CD4-positive, CD25-positive, alpha-beta regulatory T cell (primary cell): ENCODE measurements at places on chromosomes 13 and 19. TPM values are rescaled to one million over a fixed set of nuclear protein-coding genes. Genes with fewer than 3 reads are reported as not detected.

DNA sequence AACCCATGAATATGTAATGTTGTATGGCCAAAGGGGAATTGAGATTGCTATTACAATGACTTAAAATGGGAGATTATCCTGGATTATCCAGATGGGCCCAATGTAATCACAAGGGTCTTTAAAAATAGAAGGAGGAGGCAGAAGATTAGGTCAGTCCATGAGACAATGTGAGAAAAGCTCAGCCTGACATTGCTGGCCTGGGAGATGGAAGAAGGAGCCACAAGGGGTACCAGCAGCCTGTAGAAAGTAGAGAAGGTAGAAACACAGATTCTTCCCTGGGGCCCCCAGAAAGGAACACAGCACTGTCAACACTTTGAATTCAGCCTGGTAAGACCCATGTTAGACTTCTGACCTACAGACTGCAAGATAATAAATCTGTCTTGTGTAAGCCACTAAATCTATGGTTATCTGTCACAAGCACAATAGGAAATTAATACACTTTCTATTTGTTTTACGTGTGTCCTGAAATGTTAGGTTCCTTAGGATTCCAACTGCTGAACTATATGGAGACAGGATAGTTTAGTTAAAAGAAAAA is 132.9 kb upstream of the SERP2 start:
- DNase-seq: no peak

DNA sequence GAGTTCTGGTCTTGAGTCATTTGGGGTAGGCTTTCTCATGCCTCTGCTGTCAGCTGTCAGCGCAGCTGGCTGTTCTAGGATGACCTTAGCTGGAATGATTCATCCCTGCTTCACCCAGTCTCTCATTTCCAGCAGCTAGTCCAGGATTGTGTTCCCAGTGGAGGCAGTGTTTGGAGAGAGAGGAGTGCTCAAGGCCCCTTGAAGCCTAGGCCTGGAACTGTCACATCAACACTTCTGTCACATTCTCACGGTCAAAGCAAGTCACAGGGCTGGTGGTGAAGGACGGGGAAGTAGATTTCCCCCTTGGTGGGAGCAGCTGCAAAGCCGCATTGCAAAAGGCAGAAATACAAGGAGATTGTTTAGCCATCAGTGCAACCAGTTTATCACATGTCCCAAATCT is 15.2 kb downstream of the TPT1 start:
- DNase-seq: no peak

GRCh38 chr19:33316541-33317264 is 14.4 kb upstream of the CEBPA start:
- DNase-seq: no peak

GRCh38 chr19:42092350-42092749 is 16.4 kb downstream of the ZNF574 start:
- DNase-seq: peak; percentile 15

DNA sequence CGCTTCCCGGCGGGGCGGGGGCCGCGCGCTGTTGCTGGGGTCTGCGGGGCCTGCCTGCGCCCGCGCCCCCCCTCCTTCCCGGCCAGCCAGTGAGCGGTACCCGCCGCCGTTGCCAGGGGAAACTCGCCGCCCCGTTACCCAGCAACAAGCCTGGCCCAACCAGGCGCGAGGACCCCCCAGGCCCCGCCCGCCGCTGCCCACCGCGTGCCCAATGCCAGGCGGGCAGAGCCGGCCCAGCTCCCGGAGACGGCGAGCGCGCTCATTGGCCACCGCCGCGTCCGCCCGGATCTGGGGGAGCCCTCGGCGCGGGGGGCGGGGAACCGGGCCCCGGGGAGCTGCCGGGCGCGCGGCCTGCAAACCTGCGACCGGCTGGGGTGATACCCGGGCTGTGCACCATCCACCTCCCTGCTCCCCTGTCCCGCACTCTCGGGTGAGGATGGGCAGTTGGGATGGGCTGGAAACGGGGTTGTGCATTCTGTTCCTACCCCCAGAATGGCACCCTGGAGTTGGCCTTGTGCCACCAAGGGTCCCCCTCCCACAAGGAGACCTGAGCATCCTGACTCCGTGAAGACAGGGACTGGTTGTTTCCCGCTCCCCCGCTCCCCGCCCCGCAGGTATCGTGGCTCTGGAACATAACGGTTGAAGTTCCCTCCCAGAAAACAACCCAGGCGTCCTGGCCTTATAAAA is 8.8 kb upstream of the BBC3 start:
- DNase-seq: peak; percentile 65

The TBXA2R gene
- total RNA-seq: 1.7 TPM

- no peak for DNase-seq
Observed at GRCh38 chr19:46413262-46414031, at the start of gene CCDC8. CCDC8 (minus strand) TSS chr19:46413564; CDS start chr19:46412810, 754 bp downstream.

The KASH5 gene
- total RNA-seq: not detected

GRCh38 chr13:102028868-102029267 is 373.0 kb downstream of the FGF14 start:
- DNase-seq: no peak

The NR1H2 gene
- 213 TPM for total RNA-seq

DNA sequence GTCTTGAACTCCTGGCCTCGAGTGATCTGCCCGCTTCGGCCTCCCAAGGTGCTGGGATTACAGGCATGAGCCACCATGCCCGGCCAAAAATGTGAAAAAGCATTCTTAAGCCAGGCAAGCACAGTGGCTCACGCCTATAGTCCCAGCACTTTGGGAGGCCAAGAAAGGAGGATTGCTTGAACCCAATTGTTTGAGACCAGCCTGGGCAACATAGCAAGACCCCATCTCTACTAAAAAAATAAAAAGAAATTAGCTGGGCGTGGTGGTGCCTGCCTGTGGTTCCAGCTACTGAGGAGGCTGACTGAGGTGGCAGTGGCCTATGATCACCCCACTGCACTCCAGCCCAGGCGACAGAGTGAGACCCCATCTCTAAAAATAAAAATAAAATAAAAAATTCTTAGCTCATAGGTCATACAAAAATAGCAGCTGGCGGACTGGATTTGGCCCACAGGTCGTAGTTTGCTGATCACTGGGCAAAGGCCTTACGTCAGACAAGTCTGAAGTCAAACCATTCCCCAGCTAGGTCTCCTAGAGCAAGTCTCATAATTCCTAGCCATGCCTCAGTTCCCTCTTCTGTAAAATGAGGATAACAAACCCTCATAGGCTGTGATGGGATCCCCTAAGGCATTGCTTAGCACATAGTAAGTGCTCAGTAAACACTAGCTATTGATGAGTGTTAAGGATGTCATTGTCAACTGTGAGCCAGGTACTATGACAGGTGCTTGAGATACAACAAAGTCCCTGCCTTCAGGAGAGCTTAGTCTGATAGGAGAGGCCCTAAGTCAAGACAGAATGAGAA is 36.0 kb downstream of the INSR start:
- no peak for DNase-seq

DNA sequence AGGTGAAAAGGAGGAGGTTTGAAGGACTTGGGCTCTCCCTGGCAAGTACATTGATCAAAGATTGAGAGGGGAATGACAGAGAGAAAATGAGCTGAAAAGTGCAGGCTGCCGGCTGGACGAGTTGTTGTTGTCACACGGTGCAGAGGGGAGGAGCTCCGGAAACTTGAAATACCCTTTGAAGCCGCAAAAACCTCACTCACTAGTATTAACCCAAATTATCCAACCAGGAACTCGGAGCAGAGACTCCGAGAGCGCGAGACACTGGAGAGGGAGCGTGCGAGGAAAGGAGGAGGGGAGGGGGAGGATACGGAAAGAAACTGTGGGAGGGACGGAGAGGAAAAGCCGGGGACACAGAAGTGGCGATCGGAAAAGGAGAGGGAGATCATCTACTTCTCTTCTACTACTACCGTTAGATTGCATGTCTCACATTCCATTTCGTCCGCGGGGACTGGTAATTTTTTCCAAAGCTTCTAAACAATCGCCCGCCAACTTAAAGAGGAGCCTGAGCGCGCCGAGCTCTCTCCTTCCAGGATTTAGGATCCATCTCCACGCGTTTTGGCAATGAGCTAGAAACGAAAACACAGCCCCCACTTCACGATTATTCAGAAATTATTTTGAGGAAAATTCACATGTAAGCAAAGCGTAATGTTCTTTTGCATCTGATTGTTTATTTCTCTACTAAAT is at the start of gene DACH1:
Gene DACH1, minus strand, starts transcription at position 74 of the 684 bp plus-strand sequence.
- no peak for DNase-seq

GRCh38 chr13:91126806-91127205 is 220.7 kb upstream of the MIR17HG start:
- DNase-seq: no peak

- no peak for DNase-seq
Observed at GRCh38 chr13:24242100-24242499, 67.3 kb upstream of the C1QTNF9 start.

- DNase-seq: no peak
Observed at GRCh38 chr13:73754727-73755292, 379.4 kb downstream of the KLF12 start.

The ZNF442 gene
- total RNA-seq: 0.54 TPM

The CYP2A6 gene
- total RNA-seq: not detected

The ZGLP1 gene
- total RNA-seq: 2.8 TPM

The ZNF844 gene
- 5.0 TPM for total RNA-seq

DNA sequence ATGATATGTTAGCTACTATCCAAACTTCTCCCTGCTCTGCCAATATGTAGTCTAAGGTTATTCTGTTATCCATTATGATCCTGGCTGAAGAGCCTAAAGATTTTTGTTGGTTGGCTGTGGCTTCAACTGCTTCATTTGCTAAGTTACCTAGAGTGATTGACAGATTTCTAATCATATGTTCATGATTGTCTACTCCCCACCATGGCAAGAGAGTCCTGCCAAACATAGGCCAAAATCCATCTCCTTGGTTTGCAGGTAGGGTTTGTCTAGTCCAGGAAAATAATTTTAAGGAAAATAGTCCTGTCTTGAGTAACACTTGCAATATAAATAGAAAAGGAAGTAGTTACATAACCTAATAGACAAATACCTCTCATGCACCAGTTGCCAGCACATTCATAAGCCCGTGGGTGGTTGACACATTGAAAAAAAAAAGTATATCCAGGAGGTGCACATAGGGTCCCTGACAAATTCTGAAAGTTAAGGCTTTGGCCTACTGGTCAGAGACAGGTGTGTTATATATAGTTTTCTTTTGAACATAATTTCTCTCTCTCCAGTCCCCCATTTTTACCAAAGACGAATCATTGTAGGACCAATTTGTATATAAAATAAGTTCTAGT is 5.4 kb upstream of the CBY2 start:
- DNase-seq: peak; percentile 45

The IZUMO2 gene
- total RNA-seq: not detected

GRCh38 chr13:26983543-26984320 is 187.9 kb downstream of the USP12 start:
- no peak for DNase-seq

- no peak for DNase-seq
Observed at GRCh38 chr13:59898066-59898465, 265.7 kb downstream of the DIAPH3 start.

- no peak for DNase-seq
Observed at GRCh38 chr13:30149248-30149647, 158.1 kb downstream of the KATNAL1 start.

The CTXN1 gene
- not detected for total RNA-seq

DNA sequence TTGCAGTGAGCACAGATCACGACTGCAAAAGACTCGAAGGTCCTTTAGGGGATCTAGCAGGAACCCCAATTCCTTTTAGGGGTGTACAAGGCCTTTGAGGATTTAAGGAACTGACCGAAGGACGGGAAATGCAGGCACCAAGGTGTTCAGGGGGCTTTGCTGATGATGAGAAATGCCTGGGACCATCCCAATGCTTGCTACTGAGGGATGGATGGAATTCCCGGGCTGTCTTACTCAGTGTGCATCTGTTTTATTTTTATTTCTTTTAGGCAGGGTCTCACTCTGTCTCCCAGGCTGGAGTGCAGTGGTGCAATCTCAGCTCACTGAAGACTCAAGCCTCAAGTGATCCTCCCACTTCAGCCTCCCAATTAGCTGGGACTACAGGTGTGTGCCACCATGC is 11.3 kb downstream of the PRR22 start:
- DNase-seq: no peak

- DNase-seq: no peak
Observed at GRCh38 chr13:94703721-94704314, 8.5 kb downstream of the SOX21 start.

The KLK12 gene
- total RNA-seq: not detected

The ZNF506 gene
- 32.6 TPM for total RNA-seq

DNA sequence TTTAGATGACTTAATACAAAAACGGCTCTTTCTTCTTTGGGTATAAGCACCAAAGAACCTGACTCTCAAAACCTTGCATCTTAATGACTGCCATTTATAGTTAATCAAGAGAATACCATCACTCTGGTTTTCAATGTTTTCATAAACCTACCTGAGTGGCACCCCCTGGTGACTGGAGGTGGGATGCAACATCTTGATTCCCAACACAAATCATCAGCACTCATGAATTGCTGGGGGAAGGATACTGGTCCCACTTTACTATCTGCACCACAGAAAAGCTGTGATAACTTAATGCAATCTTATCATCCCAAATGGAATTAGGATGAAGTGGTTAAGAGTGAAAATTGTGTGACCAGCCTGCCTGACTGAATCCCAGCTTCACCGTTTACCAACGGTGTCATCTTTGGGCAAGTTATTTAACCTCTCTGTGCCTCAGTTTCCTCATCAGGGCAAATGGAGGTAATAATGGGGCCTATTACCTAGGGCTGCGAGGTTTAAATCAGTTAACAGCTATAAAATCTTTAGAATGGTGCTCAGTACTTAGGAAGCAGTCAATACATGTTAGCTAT is 366.4 kb downstream of the KLF12 start:
- DNase-seq: peak; percentile 26

The ICAM3 gene
- total RNA-seq: 218 TPM

DNA sequence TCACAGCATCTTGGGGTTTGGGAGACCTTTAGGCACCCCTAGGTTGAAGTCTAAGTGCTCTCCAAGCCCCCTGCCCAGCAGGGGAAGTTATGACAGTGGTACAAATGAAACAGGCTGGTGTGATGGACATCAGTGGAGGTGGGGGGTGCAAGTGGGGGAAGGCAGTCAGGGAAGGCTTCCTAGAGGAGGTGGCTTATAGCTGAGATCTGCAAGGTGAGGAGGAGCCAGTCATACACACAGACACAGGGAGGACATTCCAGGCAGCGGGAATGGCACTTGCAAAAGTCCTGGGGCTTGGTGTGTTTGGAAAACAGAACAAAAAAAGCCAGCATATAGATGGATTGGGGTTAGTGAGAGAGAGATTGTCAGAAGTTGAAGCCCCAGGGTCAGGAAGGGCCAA is 11.6 kb downstream of the HSH2D start:
- DNase-seq: no peak

The ADGRE3 gene
- not detected for total RNA-seq

DNA sequence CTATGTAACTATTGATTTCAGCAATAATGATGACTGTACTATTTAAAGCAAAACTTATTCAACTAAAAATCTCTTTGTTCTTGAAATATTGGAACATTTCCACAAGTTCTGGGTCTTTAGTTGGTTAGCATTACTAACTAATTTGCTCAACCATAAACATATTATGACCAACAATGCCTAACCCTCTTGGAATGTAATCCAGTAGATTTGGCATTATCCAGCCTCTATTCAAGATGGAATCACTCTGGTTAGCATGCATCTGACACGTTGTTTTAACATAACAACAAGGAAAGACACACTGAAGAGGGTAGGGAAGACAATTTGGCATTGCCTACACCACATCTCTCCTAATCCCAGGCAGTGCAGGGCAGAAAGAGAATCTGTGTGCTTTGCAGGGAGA is 941.3 kb upstream of the PCDH20 start:
- no peak for DNase-seq

The PCDH8 gene
- total RNA-seq: not detected

GRCh38 chr13:108980237-108980636 is 350.8 kb downstream of the MYO16 start:
- DNase-seq: no peak

The B3GNT8 gene
- 0.67 TPM for total RNA-seq

The KIRREL2 gene
- not detected for total RNA-seq

The COL5A3 gene
- total RNA-seq: 2.1 TPM
